CD8-positive, alpha-beta memory T cell (primary cell): ENCODE measurements at places on chromosomes 7 and 10. TPM values are rescaled to one million over a fixed set of nuclear protein-coding genes. Genes with fewer than 3 reads are reported as not detected.

Gene PYROXD2
- total RNA-seq: 4.0 TPM

DNA sequence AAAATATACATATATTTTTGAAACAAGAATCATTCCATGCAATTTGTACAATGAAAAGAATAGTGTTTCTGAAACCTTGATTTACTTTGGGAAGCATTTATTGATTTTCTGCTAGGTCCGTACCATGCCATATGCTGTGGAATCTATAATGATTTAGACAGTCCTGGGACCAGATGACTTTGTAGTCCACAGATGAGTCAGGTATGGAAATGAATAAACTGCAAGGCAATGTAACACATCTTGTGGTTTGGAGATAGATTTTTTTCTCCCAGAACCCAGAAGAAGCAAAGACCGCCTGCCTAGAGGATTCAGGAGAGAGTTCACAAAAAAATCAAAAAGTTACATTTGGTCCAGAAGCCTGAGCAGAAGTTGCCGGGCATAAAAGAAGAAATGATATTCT, 190.4 kb downstream of the GPR37 start:
- DNase-seq: no peak

Gene ZCWPW1
- 5.0 TPM for total RNA-seq

Gene SPDYE1
- not detected for total RNA-seq

Gene SPDYE16
- total RNA-seq: 0.20 TPM

DNA sequence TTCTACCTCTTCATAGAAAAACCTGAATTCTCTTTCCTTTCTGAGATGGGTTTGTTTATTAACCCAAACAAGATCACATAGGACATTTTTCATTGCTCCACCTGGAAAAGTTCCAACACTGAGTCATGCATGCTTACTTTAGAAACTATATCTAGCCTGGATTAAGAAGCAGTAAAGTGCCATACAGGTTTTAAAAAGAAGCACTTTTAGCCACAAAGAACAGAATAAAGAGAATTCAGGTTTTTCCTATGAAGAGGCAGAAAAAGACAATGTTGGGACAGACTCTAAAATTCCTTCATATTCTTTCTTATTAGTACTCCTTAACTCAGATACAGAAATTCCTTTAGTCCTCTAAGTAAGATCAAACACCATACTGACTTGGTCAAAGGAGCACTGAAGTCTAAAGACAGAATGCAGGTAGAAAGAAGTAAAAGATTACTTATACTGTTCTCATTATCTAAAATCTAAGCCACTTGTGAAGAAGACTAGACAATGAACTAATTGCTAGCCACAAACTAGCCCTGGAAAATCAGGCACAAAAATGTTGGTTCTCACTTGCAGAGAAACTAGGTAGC, 241.3 kb downstream of the ANK3 start:
- no peak for DNase-seq

GRCh38 chr7:107147464-107148393, 21.1 kb upstream of the HBP1 start:
- DNase-seq: no peak

Gene NME8
- total RNA-seq: not detected

- DNase-seq: no peak
Observed at GRCh38 chr10:87862679-87863052, 667 bp downstream of the KLLN start.

Gene RASA4B
- total RNA-seq: 22.0 TPM

GRCh38 chr10:47361293-47361692, 13.1 kb downstream of the RBP3 start:
- no peak for DNase-seq

DNA sequence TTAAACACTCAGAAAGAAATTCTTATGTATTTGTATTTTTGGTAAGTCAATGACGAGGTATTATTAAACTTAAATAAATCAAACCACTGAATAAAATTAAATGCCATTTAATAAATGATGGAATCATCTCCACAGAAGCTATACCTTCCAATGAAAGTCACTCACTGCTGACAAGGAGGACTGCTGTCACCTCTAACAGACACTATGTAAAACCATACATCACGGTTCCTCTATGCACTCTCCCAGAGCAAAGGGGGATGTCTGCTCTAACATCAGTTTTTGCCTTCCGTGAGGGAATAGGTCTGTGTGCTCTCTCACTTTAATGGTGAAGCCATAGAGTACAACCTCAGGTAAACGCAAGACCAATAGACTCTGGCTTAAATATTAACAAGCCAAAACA, 99.7 kb upstream of the DDC start:
- DNase-seq: no peak

DNA sequence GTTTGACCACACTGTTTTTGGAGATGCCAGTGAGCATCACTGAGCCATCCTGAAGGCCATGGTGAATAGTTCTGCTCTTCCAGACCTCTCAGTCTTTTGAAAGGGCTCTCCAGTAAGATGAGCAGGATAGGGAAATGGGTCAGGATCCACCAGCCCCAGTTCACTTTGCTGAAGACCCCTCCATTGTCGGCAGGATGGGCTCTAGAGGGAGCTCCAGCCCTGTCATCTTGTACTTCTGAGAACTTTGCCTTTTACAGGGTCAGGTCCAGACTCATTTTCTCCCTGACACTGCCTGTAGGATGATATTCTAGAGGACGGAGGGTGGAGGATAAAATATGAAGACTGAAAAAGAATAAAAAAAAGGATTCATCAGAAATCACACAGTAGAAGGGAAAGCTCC, 13.1 kb downstream of the LHFPL3 start:
- DNase-seq: no peak

Gene TNS3
- 1.5 TPM for total RNA-seq
